Hippocampal formation (tissue), 2 donors: ENCODE measurements at places on chromosomes 6 and 20.

- no peak for DNase-seq
Observed at GRCh38 chr6:138044972-138045371, 62.2 kb downstream of the PERP start.

DNA sequence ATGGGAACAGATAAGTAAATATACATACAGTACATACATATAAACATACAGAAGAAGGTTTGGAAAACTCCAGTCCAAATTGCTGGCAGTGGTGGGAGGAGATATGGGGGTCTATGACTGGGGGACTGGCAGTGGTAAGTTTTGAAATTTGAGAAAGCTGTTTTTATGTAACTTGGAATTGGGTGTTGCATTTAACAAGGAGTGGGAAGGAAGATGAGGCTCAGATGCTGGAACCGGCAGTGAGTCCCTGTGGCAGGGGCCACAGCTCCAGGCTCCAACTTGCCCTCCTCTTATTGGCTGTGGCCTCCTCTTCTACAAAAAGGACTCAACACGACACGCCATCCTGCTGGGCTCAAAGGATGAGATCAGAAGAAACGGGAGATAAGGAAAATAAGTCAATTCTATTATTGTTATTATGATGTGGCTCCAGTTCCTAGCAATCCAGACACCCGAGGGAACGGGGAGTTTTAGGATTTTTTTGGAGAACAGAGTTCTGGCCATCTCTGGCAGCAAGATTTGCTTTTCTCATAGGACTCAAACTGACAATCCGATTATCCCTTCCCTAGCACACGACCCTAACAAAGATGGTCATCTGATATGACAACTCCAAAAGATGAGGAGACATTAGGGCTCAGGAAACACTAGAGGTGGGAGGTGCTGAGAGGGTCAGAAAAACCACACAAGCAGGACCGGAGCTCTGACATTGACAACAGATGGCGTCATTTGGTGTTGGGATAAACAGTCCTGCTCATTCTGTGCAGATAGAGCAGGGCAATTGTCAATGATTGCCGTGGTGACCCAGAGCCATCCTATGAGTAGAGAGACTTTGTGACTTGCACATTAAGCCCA is 6.0 kb upstream of the TGM2 start:
- no peak for DNase-seq

- DNase-seq: no peak
Observed at GRCh38 chr6:27605401-27606342, 132.8 kb upstream of the ZNF184 start.

DNA sequence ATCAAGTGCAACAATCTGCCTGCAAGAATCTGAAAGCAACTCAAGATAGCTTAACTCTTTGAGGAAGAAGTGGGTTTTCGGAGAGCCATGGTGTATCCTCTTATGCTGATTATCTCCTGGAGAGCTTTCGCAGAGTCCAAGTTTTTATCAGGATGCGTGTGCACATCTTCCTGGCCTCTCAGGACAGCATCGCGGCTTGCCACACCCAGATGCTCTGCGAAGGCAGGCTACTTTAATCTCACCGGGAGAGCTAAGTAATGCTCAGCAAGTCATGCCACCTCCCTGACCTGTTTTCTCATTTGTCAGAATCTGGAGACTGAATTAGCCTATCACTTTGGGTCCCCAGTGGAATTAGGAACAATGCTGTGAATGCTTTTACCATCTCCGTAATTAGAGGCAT is 52.9 kb downstream of the TTI1 start:
- DNase-seq: no peak

GRCh38 chr20:51607170-51607569 is 64.7 kb upstream of the NFATC2 start:
- no peak for DNase-seq

- DNase-seq: no peak
Observed at GRCh38 chr6:134584847-134585516, 267.1 kb upstream of the SGK1 start.

GRCh38 chr6:4402477-4402976 is 267.2 kb upstream of the ECI2 start:
- no peak for DNase-seq

GRCh38 chr6:149751239-149751638 is 1.7 kb downstream of the PCMT1 start:
- DNase-seq: no peak

- DNase-seq: no peak
Observed at GRCh38 chr20:38369389-38369788, 23.1 kb downstream of the LBP start.

- no peak for DNase-seq
Observed at GRCh38 chr6:68533339-68533795, 101.7 kb upstream of the ADGRB3 start.

GRCh38 chr20:20276811-20277530 is 90.9 kb upstream of the INSM1 start:
- no peak for DNase-seq

DNA sequence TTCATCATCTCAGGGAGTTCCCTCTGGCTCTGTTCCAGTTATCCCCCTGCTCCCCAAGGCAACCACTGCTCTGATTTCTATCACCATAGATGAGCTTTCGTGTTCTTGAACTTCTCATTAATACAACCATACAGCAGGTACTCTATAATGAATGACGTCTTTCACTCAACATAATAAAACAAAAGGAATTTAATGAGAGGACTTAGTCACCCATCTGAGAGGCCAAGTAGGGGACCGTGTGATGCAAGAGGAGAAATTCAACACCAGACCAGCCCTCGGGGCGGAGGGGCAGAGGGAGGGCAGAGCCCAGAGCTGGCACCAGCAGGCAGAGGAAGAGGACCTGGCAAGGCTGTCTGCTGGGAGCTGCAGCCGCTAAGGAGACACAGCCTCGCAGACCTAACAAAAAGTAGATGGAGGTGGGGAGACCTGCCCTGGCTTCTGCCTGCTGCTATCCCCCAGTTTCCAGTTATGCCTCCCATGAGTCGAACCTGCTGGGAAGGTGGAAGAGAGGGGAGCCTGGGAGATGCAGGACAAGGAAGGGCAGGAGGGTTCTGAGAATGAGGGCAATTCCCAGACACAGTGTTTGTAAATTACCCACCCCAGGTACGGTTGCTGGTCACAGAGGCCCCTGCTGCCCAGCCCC is 13.8 kb downstream of the CCN5 start:
- peak; percentile 19 for DNase-seq

DNA sequence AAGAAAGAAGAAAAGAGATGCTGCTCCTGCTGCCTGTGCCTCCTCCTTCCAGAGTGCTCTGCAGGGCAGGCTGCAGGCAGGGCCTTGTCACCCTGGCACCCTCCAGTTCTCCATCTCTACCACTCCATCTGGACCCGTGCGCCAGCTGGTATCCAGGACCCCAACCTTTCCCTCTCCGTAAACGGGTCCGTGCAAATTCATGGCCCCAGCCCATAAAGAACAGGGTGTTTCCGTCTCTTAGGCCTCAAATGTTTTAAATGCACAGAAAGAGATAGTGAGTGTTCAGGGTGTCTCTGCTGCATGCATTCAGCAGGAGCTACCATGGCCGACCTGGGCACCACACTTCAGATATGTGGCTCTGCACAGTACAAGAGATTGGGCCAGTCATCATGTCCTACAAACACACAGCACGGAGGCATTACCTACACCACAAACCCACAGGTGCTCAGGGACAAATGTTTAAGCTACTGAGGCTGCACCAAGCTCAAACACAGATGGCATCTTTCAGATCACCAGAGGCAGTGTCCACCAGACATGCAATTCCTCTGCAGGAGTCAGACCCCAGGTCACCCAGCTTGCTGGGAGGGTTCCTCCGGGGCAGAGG is 258.1 kb downstream of the DLL1 start:
- no peak for DNase-seq

- no peak for DNase-seq
Observed at GRCh38 chr6:6694825-6695624, 106.5 kb downstream of the LY86 start.

DNA sequence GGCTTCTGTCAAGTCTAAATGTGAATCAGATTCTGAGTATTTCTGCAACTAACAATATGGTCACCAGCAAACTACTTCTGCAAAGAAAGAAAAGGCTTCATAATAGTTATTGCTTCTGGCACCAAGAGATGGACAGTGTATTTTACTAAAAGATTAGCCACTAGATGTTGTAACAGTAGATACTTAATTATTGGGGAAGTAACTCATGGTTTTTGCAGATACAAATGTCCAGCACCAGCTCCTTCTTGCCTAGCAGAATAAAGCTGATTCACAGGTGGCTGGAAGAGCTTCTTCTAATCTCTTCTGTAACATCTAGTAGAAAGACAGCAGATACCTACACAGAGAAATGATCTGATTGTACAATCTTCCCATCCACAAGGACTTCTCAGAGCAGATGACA is 21.2 kb downstream of the ATXN1 start:
- no peak for DNase-seq

GRCh38 chr6:150876598-150876997 is 11.1 kb downstream of the MTHFD1L start:
- DNase-seq: peak; percentile 51

GRCh38 chr6:18044108-18044783 is 56.8 kb upstream of the KIF13A start:
- no peak for DNase-seq

- no peak for DNase-seq
Observed at GRCh38 chr6:135358251-135358821, 139.2 kb downstream of the AHI1 start.

- DNase-seq: no peak
Observed at GRCh38 chr6:136764517-136764993, 27.7 kb downstream of the MAP3K5 start.

- DNase-seq: no peak
Observed at GRCh38 chr20:17771206-17772004, 71.6 kb downstream of the BANF2 start.

DNA sequence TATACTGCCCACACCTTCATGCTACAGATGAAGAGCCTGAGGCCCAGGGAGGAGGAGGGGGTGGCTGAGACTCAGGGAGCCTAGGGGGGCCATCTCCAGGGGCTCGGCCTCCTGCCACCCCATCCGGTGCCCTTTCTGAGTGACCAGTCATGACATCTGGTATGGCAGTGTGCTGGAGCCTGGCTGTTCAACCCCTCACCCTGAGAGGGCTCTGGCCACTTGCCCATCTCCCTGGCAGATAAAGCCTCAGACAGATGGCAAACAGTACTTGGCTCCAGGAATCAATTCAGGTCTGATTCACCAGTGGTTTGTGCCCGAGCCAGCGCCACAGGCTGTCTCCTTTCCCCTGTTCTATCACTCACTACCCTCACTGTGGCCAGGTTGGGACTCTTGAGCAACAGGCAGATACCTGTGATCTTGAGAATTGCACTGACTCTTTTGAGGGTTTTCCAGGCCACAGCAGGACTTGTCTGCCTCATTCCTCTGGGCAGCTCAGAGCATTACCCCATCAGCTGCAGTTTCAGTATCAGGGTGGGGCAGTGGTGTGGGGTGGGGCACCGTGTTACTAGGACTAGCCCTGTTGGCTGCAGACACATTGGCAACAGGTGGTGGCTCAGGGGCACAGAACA is 22.8 kb downstream of the SRSF3 start:
- no peak for DNase-seq

GRCh38 chr6:153167061-153167891 is 36.2 kb upstream of the RGS17 start:
- no peak for DNase-seq

GRCh38 chr6:102986086-102986485 is 1592.6 kb downstream of the GRIK2 start:
- DNase-seq: no peak

GRCh38 chr20:5395932-5396727 is 79.4 kb upstream of the PROKR2 start:
- DNase-seq: no peak

DNA sequence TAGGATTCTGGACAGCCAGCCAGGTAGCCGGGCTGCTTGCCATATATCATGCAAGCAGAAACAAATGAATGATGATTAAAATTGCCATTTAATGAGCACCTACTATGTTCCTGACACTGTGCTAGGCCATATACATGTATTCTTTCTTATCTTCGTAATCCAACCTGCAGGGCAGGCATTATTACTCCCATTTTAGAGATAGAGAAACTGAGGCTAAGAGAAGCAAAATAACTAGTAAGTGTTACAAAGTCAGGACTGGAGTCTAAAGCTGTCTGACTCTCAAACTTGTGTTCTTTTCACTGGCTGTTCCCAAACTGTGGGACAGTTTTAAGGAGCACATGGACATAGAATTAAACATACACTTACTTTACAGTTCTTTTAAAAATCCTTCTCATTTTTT is 2.0 kb downstream of the CD40 start:
- no peak for DNase-seq

DNA sequence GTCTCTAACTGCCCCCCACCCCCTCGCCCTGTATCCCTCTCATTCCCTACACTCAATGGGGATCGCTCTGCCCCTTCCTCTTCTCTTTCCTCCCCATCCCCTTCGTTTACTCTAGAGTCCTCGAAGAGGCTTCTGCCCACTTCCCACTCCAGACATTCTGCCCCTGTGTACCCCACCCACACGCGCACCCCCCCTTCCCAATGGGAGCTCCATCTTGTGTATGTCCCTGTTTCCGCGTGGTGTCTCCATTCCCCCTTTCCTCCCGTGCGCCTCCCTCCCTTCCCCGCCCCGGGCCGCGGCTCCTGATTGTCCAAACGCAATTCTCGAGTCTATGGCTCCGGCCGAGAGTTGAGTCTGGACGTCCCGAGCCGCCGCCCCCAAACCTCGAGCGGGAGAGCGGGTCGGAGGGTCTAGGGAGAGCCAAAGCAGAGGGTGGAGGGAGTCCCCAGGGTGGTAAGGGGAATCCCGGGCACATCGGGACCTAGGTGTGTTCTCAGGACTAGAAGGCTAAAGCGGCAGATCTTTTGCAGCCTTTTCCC is 679 bp upstream of the RING1 start:
- no peak for DNase-seq

DNA sequence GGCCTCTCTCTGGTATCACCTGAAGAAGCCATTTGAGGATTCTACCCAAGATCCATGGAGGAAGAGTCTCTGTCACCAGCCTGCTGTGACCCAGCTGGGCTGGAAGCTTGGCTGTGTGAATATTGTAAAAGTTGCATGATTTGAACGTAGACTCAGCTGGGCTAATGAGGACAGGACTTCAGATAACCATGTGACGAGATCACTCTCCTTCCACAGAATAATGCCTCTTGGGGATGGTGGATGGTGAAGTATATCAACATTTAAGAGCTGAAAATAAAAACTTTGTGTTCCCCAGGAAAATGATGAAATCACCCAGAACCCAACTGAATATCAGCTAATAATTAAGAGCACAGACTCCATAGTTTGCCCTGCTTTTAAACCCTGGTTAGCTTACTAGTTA is 427.9 kb downstream of the CD83 start:
- no peak for DNase-seq

GRCh38 chr20:13741879-13742278 is 42.8 kb downstream of the ESF1 start:
- no peak for DNase-seq

DNA sequence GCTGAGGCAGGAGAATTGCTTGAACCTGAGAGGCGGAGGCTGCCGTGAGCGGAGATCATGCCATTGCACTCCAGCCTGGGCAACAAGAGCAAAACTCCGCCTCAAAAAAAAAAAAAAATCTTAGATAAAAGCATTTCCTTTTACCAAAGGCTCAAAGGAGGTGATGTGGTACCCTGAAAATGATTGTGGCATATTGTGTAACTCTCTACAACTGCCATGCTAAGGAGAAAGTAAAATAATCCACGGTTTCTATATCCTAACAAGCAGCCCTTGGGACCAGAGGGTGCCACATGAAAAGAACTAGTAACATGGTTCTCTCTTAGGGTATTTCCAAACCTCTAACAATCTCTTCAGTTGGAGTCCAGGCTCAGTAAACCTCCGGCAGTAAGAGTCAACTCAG is 38.8 kb upstream of the SLA2 start:
- no peak for DNase-seq

- DNase-seq: no peak
Observed at GRCh38 chr6:11791354-11792107, 12.9 kb upstream of the ADTRP start.

GRCh38 chr20:48277266-48277665 is 492.0 kb upstream of the SULF2 start:
- no peak for DNase-seq

GRCh38 chr20:3767110-3767426 is 485 bp downstream of the ADISSP start:
- DNase-seq: no peak
